Endodermal cell (in vitro differentiated cells): ENCODE measurements at places on chromosomes 2 and 18. TPM values are rescaled to one million over a fixed set of nuclear protein-coding genes. Genes with fewer than 3 reads are reported as not detected.

DNA sequence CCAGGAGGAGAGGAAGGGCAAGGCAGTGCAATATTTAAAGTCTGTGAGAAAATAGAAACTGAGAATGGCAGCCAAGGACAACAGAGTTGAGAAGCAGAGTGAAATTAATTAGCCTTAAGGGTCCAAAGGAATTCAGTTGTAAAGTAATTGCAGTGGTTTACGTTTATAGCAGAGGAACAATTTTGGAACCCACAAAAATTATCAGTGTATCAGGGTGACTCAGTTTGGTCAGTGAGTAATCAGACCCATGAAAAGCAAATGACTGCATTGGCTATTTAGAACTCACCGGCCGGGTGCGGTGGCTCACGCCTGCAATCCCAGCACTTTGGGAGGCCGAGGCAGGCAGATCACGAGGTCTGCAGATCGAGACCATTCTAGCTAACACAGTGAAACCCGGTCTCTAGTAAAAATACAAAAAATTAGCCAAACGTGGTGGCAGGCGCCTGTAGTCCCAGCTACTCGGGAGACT, 245.8 kb upstream of the SLC39A10 start:
- H3K36me3 ChIP-seq: no peaks in the 10 kb centered on the region
- H3K4me3 ChIP-seq: no peak overlapping the region
- DNase-seq: no peak

- H3K4me1 ChIP-seq: peaks cover 4% of the 10 kb centered on the region
- DNase-seq: peak; percentile 38
- peaks cover 11% of the 10 kb centered on the region for H3K36me3 ChIP-seq
These were observed 9.3 kb downstream of the NCK2 start for GRCh38 chr2:105754011-105754410.

DNA sequence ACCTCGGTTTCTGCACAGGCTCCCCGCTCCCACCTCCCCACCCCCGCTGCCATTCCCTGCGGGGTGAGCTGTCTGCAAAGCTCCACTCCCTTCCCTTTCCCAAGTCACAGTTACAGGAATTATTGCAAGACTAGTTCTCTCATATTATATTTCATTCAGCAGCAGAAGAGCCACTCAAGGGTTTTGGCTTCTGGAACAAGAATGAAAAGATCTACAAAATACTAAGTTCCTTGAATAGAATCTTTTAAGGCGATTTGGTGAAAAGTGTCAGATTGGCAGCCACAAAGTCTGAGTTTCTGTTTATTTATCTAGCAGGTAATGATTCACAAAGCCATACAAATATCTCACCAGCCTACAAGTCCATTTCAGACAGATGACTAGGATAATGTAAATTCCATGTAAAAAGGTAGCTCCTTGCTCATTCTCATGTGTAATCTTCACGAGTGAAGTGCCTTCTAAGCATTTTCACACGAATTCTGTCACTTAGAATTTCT, 221.9 kb upstream of the RBBP8 start:
- H3K27me3 ChIP-seq: no peaks in the 10 kb centered on the region
- no peaks in the 10 kb centered on the region for H3K36me3 ChIP-seq
- no peak overlapping the region for H3K27ac ChIP-seq
- H3K4me1 ChIP-seq: no peaks in the 10 kb centered on the region
- peak; percentile 68 for DNase-seq
- H3K4me3 ChIP-seq: peak overlapping the region; percentile 25

DNA sequence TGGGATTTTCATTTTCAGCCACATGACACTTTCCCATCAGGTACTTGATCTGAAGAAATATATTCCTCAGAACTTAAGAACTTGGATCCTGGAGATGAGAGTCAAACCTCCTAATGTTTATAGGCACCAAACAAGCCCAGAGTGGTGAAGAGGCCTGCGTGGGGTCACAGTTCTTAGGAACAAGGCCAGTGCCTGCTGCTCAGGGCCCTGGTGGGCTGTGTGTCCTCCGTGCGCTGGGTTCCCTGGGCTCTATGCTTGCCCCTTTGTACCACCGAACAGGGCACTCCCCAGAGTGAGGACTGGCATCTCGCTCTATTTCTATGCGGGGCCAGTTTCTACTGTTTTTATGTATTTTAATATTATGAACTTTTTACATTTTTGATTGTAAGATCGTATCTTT, 76.0 kb upstream of the RBM44 start:
- peaks cover 82% of the 10 kb centered on the region for H3K36me3 ChIP-seq
- no peaks in the 10 kb centered on the region for H3K27me3 ChIP-seq
- no peak for DNase-seq
- no peak overlapping the region for H3K4me3 ChIP-seq
- no peak overlapping the region for H3K27ac ChIP-seq

Gene CLEC4F
- not detected in 3 replicates for total RNA-seq

Gene IL37
- not detected in 3 replicates for total RNA-seq

Gene CYS1
- 0.27 and 0.44 TPM in 2 replicates for total RNA-seq

Gene MLPH
- 0.75 and 2.7 TPM in 2 replicates for total RNA-seq

Gene TTN
- 36.1 to 126 TPM (median 118 TPM) in 3 replicates for total RNA-seq

Gene VAMP5
- total RNA-seq: 5.6 and 6.3 TPM in 2 replicates
